ENCODE measurements at places on chromosomes 1 and 21. TPM values are rescaled to one million over a fixed set of nuclear protein-coding genes. Genes with fewer than 3 reads are reported as not detected.

- DNase-seq = no peak
Measured at GRCh38 chr1:238399558-238399957, 508.8 kb upstream of the ZP4 start.

DNA sequence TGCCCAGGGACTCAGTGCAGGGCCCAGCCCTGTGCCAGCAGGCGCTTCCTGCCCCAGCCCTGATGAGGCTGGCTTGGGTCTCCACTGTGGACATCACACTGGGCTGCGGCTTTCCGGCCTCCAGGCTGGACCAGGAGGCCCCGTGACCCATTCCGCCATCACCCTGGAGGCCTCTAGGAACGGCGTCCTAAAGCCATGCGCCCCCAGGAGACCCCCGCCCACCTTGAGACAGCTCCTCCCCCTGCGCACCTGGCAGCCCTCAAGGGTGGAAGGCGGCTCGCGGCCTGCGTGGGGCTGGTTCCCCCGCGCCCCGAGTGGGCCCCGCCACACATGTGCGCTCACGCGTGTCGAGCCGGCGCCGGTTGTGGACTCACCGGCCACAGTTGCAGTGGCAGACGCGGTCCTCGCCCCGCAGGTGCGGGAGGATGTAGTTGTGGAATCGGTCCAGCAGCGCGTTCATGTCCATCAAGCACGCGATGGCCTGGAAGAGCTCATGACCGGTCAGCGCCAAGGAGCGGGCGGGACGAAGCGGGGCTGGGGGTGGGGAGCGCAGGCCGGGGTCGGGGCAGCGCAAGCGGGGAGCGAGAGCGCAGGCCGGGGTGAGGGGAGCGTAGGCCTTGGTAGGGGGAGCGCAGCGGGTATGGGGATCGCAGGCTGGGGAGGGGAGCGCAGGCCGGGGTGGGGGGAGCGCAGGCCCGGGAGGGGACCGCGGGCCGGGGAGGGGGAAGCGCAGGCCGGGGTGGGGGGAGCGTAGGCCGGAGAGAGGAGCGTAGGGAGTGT lies 924 bp downstream of the TMEM240 start:
- DNase-seq = no peak

DNA sequence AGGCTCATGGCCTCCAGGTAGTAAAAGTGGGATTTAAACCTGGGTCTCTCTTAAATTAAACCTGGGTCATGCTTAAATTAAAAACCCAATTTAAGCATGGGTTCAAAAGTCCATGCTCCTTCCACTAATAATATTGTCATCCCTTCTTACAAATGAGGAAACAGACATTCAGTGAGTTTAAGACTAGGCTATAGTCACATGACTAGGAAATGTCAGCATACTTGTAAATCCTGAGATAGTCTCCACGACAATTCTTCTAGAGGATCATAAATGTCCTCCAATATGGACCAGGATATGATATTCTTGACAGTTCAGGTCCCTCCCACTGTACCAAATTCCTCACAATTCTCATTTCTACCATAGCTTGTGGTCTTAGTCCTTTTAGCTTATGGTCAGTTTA lies 10.5 kb upstream of the IGFN1 start:
- no peak for DNase-seq

GRCh38 chr21:32687643-32688345 lies 40.0 kb downstream of the SYNJ1 start:
- no peak for DNase-seq

Gene IQGAP3
- polyA plus RNA-seq = 15.7 TPM

Gene ACP6
- polyA plus RNA-seq = 31.5 TPM

DNA sequence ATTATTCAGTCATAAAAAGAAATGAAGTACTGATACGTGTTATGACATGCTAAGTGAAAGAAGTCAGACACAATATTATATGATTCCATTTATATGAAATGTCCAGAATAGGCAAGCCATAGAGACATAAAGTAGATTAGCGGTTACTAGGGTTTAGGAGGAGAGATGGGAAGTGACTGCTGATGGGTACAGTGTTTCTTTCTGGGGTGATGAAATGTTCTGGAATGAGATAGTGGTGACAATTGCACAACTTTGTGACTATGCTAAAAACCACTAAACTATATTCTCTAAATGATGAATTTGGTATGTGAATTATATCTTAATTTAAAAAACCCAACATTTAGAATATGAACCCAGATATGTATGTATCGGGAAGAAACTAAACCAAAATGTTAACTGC lies 27.6 kb downstream of the IPP start:
- no peak for DNase-seq

Gene LPAR3
- 0.92 TPM for polyA plus RNA-seq

- no peak for DNase-seq
Measured at GRCh38 chr1:168921629-168922028, 184.9 kb upstream of the ATP1B1 start.

Gene XKR8
- 8.4 TPM for polyA plus RNA-seq

Gene OPRD1
- polyA plus RNA-seq = 0.37 TPM

DNA sequence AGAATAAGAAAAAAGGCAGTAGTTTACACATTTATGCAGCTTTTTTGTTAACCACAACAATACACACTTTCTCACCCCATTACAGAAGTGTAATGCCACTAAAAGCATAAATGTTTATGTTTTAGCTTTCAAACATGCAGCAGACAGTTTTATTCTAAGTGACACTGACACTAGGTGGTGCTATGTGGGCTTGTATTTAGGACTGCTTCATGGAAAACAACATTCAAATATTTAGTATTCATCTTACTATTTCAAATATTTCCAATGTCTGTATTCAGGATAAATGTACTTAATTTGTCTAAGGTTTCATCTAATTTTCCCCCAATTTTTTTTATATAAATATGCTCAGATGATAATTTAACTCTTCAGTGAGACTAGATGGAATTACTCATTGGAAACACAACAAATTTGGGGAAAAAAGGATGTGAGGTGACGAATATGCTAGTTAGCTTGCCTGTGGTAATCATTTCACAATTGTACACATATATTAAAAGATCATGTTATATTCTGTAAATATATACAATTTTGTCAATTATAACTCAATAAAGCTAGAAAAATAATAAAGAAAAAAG lies 71.4 kb downstream of the USP1 start:
- DNase-seq = no peak

DNA sequence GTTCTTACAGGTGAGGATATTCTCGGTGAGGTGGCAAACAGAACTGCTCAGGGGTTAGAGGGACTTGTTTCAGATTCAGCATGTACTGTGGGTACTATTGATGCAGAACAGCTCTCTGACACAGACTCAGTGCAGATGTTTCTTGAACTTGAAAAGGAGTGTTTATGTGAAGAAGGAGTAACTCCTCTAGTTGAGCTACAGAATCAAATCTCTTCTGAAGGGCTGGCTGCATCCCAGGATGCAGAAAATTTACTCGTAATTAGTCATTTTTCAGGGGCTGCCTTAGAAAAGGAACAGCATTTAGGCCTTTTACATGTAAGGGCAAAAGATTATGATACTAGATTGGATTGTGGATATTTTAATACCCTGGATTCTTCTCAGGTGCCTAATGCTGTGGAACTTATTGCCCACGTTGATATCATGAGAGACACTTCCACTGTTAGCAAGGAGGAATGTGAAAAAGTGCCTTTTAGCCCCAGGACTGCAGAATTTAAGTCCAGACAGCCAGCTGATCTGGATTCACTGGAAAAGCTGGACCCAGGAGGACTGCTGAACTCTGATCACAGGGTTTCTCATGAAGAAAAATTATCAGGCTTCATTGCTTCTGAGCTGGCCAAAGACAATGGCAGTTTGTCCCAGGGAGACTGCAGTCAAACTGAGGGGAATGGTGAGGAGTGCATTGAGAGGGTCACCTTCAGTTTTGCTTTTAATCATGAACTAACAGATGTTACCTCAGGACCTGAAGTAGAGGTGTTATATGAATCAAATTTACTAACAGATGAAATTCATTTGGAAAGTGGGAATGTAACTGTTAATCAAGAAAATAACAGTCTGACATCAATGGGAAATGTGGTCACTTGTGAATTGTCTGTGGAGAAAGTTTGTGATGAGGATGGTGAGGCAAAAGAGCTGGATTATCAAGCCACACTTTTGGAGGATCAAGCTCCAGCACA lies 79.6 kb upstream of the BMP8A start:
- DNase-seq = no peak

- no peak for DNase-seq
Measured at GRCh38 chr1:6267686-6268322, 6.9 kb upstream of the GPR153 start.

- no peak for DNase-seq
Measured at GRCh38 chr1:48026701-48027532, 29.7 kb upstream of the TRABD2B start.

- DNase-seq = no peak
Measured at GRCh38 chr1:38151399-38151798, 104.8 kb upstream of the POU3F1 start.

DNA sequence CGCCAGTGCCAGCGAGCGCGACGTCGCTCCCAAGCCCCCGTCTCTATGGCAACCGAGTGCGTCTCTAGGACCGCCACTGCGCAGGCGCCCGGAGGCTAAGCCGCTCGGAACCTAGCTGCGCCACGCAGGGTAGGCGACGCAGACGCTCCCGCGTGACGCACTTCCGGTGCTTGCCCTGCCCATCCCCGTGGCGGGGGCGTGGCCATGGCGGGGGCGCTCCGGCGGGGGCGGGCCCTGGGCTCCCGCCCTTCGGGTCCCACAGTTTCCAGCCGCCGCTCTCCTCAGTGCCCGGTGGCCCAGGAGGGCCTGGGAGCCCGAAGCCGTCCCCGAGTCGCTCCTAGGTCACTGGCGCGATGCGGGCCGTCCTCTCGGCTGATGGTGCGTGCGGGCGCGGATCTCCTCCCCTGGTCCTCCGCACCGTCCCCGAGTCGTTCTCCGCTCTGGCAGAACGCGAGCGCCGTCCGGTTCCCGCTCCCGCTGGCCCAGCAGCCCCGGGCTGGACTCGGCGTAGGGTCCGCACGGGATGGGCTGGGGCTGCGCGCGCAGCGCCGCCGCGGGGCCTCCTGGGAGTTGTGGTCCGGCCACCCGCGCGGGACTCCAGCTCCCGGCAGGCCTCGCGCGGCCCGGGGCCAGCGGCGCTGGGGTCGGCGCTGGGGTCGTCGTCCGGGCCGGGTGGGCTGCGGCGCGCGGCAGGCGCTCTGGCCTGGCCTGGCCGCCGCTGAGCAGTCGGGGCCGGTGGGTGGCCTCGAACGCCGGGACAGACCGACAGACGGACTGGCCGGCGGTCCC lies at the start of gene MIB2:
Gene MIB2 (plus strand): TSS at position 245 of the 789 bp plus-strand sequence. CDS start 7,953 bp downstream, outside the sequence.
- peak; percentile 90 for DNase-seq

DNA sequence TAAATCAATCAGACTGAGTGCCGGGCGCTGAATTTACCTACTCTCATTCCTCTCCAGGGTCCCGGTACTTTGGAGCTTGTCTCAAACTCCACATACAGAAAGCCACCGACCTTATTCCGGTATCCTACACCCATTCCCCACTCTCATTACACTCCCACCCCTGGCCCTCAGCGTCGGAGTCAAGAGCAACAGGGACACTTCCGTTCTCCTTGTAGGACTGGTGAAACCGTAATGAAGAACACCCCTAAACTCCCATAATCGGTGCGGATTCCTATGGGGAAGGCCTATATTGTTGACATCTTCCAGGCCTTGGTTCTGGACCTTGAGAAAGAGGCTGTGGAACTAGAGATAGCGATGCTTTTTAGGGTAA lies 798 bp downstream of the ZBED6 start:
- DNase-seq = no peak

DNA sequence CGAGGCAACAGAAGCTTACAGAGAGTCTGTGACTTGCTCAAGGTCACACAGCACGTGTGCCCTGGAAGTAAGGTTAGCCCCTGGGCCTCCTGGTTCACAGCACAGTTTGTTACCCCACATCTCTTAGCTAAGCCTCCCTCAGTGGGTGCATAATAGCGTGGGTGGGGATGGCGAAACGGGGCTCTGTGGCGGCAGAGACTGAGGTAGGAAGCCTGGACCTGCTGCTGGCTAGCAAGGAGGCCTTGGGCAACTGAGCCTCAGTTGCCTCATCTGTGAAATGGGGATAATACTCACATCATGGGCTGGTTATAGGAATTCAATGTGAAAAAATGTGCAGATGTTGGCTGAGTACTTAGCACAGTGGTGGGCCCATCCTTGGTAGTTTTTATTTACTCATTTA lies 596 bp downstream of the PADI4 start:
- DNase-seq = no peak

DNA sequence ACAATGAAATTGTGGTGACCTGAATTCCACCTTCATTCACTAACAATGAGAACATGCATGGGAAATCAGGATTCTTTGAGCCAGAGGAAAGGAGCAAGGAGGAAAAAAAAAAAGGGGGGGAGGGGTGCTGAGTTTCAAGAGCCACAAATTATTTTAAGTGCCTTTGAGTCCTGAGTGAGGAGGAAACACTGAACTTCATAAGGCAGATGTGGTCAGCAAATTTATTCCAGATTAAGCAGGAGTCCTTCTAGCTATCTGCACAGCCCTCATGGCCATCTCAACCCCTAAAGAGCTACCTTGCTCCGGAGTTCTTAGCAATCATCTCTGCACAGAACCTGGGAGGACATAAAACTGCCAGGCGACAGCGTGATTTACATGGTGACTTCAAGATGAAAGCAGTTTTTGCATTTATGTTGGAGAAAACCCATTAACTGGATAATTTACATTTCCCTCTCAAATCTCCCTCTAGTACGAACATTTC lies 21.7 kb downstream of the ASTN1 start:
- DNase-seq = no peak

DNA sequence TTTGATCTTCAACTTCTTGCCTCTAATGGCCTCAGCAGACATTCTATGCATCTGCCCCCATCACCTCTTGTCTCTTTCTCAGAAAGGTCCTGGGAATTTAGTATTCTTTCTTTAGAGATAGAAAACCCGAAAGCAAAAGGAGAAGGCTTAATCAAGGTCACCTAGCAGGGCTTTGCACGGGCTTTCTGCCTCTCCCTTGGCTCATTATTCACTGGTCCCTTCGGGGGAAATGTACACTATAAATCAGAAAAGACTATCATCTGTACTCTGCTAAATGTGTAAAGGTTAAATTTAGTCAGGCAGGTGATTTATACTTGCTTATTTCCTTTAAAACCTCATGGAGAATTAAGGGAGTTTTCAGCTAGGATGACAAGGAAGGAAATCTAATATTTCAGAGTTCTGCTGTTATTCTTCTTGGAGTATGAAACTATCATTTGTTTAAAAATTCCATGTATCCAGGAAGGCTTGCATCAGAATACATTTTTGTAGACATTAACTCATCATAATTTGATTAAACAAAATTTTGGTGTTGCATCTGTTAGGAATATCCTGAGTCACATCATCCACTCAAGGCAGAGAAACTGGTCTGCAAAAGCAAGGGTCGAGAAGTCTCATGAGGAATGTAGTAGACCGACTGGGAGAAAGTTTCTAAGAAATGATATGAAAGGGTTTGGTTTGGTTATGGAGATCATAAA lies 124.6 kb downstream of the GABPA start:
- DNase-seq = no peak

Gene KCNA2
- 0.45 TPM for polyA plus RNA-seq

DNA sequence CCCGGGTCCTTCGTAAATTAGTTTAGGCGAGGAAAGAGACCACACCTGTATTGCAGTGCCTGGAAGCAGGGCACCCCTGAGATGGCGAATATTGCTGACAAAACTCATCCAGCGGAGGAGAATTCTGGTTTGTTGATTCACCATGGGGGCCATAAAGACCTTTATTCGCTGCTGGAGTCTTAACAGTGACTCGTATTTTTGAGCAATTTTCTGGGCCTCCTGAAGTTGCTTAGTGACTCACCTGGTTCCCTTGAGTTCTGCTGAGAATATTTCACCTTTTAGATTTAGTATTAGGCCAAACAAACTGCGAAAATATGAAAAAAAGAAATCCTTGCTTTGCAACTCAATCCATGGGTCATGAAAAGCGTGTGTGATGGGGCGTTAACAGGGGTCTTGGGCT lies 20.6 kb upstream of the H6PD start:
- no peak for DNase-seq

Data from left renal pelvis (tissue), 4 donors.